GOT3 (cell line): ENCODE measurements at places on chromosomes 12 and 14.

DNA sequence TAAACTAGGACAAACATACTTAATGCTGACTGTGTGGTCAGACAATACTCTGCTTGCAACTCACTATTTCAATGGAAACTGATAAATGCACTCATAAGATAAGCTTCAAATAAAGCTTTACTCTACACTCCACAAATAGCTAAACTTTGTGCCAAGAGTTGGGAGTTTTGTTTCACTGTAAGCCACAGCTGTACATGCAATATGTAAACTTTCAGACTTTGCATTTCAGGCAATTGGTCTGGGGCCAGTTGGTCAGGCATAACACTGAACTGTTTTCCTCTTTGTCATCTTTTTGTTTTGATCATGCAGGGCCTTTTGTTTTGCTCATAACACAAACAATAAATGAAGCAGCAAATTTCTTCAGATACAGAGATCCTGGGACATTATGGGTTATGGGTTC lies 426.2 kb downstream of the IPO8 start:
- DNase-seq, result no peak

- DNase-seq, result peak; percentile 87
Measured at GRCh38 chr12:13390381-13390861, 193.9 kb downstream of the EMP1 start.

- no peak for DNase-seq
Measured at GRCh38 chr12:19992311-19992710, 376.0 kb upstream of the PDE3A start.

GRCh38 chr14:102523569-102524450 lies 14.2 kb upstream of the ANKRD9 start:
- DNase-seq, result no peak

GRCh38 chr14:54189748-54190354 lies 207.0 kb upstream of the CDKN3 start:
- DNase-seq, result no peak

GRCh38 chr12:3061059-3061458 lies 16.1 kb upstream of the TSPAN9 start:
- DNase-seq, result no peak

DNA sequence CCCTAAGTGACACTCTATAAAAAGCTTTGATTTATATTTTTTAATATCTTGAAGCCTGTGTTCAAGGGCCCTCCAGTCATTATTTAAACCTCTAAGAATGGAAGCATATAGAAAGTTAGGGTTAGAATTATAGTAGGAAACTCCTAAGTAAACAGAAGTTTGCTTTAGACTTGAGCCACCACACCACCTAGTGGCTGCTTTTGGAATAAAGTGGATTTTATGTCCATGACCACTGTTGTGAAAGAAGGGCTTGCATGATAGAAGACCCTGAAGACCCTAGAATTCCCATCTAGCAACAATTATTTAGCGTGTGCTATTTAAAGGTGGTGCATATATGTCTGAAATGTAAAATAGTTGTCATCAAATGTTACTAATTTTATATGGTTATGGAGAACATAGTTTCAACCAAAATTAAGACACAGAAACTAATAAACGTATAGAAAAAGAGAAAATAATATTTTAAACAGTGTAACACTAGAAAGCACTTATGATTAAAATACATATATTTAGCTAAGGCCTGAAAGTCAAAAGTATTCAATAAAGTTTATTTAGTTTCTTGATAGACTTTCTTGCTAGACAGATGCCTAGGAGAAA lies 21.3 kb downstream of the LRRIQ1 start:
- DNase-seq, result no peak

- no peak for DNase-seq
Measured at GRCh38 chr12:94101738-94102660, 46.4 kb upstream of the PLXNC1 start.

DNA sequence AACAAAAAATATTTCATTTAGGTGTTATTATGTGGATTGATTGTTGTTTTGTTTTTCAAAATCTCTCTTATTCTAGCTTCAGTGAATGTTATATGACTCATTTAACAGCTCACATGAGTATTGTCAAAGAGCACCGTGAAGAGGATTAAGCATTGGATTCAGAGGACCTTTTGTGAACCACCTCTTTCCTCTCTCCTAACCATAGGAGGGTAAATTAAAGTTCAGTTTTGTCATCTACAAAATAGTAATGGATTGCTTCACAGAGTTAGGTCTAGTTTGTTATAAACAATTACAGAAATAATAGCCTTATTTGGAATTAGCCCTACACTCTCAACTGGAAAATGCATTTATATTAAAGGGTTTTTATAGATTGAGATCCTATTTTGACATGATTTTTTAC lies 962 bp upstream of the KERA start:
- DNase-seq, result no peak

GRCh38 chr12:122020795-122021192 lies 890 bp upstream of the BCL7A start:
- no peak for DNase-seq

DNA sequence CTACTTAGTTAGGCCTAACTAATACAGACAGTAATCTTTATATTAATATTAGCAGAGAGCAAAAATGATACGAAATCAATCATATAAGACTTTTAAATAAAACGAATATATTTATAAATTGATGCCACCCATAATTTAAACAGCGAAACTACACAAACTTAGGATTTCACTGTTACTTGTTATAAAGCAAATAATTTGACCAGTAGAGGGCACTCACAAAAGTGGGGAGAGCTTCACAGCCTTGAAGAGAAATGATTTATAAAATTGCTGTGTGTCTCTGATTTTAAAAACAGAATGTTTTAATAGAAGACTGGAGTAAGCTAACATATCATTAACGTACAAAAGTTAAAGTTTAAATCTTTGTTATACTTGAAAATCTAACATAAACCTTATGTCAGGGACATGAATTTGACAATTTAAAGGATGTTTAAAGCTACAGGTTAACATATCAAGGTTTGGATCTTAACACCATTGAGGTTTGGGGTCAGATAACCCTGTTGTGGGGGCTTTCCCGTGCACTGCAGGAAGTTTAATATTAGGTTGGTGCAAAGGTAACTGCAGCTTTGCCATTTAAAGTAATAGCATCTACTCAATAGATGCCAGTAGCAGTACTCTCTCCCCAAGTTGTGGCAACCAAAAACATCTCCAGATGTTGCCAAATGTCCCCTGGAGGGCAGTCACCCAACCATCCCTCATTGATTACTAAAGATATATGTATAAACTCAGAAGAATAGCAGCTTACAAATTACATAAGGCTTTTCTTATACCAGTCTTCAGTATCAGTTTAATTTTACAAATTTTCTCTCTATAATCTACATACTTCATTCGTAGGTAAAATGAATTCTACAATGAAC lies 9.3 kb downstream of the KRAS start:
- DNase-seq, result no peak

DNA sequence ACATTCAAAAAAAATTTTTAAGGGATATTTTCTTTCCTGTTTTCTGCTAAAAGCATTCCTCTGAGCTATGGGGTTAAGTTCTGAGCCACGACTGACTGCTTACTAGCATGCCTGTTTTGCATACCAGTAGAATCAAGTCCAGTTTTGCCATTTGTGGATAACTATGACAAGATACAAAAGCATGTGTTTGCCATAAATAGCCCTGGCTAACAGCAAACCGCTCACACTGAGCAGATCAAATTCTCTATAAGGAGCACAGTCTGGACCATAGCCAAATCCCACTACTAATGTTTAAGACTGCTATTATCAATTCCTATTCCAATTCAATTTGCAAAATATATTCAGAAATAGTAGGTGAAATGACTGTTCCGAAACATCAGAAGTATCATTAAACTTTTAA lies 3.2 kb downstream of the CFL2 start:
- DNase-seq, result no peak
